ENCODE measurements at places on chromosomes 4 and X.

- DNase-seq, result no peak
These were observed 236.9 kb downstream of the CAMK2D start for GRCh38 chr4:113524505-113525186.

- no peak for DNase-seq
These were observed 233.3 kb downstream of the STPG2 start for GRCh38 chr4:97910005-97910404.

- DNase-seq, result peak; percentile 6
These were observed 28.8 kb upstream of the SOWAHD start for GRCh38 chrX:119729408-119730201.

DNA sequence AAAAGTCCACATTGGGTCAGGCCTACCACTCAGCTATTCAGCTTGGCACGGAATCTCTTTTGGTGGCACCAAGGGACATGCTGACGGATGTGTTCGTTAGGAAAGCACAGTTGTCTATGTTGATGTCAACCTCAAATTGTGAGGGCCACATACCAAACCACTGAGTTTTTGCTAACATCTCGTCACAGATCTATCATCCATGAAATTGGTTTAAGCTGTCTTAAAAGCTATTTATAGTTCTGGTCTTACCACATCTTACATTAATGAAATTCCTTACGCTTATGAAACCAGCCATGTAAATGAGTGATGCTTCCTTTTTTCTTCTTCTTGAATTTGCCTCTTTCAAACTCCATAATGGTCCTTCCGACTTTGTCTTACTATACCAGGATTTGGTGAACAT, 101.5 kb downstream of the MGST2 start:
- no peak for DNase-seq

DNA sequence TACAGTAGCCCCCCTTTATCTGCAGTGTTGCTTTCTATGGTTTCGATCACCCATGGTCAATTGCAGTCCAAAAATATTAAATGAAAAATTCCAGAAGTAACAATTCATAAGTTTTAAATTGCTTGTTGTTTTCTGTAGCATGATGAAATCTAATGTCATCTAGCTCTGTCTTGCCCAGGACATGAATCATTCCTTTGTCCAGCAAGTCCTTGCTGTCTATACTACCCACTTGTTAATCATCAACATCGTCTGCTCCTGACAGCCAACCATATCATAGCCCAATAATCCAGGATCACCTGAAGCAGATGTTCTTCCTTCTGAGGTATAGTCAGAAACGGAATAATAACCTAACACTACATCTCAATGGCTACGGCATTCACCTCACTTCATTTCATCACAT, 79.8 kb downstream of the ADAMTS3 start:
- no peak for DNase-seq

DNA sequence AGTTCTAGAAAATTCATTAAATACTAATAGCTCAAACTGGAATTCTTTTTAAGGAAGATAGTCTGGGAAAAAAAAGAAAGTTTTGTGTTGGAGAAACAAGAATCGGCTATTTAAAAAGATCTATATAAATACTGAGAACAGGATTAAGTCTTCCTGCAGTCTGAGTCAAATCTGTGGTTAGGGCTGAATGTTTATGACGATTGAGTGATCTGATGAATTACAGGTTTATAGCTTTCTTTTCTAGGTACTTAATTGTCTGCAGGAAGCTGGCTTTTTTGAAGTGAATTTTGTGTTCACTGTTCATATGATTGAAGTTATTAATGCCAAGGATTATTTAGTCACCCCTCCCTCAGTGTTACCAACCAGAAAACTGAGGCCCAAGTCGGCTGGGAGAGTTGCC, 42.2 kb downstream of the TLL1 start:
- DNase-seq, result no peak

DNA sequence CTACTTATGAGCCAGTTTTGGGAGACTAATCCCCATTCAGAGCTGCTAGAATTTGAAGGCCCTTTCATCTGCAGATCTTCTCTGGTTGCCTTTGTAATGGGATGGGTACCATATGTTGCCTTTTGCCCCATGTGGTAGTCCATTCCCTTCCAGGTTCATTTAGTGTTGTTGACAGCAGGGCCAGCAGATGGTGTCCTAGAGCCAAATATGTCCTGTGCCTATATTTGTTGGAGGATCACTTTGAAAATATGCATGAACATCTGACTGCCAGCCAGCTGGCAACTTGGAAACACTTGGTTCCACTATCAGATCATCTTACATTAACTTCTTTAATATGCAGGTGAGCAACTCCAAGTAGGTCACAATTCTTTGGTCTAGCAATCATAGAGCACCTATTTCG, 30.4 kb downstream of the CFAP299 start:
- DNase-seq, result no peak

DNA sequence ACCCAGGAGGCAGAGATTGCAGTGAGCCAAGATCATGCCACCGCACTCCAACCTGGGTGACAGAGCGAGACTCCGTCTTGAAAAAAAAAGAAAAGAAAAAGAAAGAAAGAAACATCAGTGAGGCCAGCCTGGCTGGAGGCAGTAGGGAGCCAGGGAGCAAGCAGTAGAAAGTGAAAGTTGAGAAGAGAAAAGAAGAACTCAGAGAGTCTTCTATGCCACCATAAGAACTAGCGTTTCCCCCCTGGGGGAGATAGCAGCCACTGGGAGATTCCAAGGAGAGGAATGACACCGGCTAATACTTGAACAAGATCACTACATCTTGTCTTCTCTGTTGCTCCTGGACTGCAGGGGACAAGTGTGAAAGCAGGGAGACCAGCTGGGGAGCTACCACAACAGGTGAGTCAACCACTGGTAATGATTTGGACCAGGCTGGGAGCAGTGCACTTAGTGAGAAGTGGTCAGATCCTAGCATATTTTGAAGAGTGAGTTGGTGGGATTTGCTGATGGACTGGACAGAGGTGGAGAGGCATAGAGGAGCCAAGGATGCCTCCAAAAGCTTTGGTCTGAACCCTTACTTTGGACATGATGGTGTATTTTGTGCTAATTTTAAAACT, 33.4 kb downstream of the SLC2A9 start:
- DNase-seq, result no peak

GRCh38 chrX:32873786-32874185, 337.6 kb downstream of the DMD start:
- no peak for DNase-seq

- no peak for DNase-seq
These were observed 8.8 kb downstream of the ENAM start for GRCh38 chr4:70637239-70637913.

DNA sequence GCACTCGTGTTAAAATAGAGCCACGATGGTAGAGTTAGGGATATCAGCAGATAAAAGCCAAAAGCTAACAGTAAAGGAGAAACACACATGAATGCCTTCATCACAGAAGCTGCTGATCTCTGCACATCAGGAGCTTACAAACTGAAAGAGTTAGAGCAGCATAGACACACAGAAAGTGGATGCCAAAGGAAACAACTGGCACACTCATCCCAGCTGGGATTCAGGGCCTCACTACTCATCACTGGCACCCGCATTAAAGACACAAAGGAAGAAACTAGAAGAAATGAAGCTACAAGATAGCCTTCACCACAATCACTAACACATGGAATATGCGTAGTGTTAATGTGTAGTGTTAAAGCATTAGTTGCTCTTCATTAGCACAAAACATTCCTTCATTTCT, 156.4 kb upstream of the TBL1X start:
- DNase-seq, result no peak

- DNase-seq, result no peak
These were observed 1.7 kb upstream of the CNOT6L start for GRCh38 chr4:77820649-77821561.

DNA sequence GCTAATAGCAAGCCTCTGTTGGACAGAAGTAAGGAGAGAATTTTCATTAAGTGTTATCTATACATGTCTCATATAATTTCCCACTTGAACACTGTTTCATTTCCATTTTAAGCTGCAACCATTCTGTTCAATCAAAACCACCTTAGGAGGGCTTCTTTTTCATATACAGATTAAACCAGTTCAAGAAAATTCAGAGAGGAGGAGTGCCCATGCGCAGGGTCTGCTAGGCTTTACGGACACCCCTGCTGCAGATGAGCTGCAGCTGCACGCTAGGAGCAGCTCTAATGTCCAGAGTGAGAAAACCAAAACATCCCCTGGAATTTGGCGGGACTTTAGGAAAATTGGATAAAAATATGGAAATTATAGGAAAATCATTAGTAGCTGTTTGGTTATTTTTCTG, 541.0 kb downstream of the SPRY1 start:
- DNase-seq, result no peak

GRCh38 chr4:135098061-135098460, 896.5 kb upstream of the PABPC4L start:
- no peak for DNase-seq

DNA sequence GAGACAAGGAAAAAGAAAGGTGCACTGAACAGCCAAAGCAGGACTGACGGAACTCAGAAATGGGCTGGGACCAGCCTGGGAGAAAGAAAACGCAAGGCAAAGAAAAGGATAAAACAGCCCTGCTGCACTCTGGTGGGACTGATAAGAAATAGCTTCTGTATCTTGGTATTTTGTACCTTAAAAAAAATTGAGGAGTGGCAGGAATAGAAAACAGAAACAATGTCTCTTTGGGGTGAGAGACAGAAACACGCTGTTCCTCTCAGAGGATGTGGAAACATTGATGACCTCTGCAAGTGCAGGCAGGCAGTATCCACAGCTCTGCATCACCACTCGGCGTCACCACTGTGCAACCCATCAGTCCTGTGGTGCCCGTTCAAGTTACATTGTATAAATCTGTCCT, 152.5 kb upstream of the SPRY1 start:
- no peak for DNase-seq

DNA sequence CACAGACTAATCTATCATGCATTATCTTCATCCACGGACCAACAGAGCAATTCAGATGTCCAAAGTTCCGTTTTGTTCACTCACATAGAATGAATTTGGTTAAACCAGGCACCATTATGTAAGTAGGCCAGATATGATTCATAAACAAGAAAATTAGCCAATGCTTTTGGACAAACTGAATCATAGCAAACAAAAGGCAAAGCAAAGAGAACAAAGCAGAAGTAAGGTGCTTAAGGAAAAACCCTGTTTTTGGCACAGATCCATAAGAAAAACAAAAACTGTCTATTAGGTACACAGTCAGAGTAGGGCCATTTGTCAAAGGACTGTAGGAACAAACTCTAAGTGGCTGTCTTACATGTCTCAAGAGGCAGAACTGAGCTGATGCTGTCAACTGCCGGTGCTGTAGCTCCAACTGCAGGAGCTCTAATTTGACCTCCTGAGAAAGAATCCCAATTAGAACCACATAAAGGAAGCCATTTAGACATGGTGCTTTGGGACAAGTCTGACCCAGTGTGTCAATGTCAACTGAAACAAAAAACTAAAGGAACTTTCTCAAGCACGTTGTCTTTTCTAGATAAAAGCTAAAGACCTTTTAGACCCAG, 146.7 kb downstream of the COL25A1 start:
- DNase-seq, result no peak

GRCh38 chr4:145730026-145730425, 50.1 kb downstream of the C4orf51 start:
- no peak for DNase-seq

GRCh38 chrX:68748030-68748429, 80.8 kb upstream of the EFNB1 start:
- DNase-seq, result no peak

- DNase-seq, result no peak
These were observed 237.9 kb upstream of the EDA2R start for GRCh38 chrX:66876776-66877175.

DNA sequence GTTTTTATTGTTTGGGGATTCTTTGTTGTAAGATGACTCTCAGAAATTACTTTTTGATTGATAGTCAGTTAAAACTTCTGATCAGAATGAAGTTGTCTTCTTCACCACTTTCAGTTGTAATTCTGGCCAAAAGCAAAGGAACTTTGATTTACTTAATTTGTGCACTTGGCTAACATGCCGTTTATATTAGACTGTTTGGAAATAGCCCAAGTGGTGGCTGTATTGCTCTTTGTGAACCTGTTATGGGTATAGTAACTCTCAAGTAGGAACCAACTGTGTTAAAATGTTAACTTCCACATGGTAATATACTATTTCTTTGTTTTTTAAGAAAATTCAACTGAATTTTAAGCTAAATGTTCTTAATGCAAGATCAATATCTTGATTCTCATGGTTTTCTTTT, 581.9 kb downstream of the GRID2 start:
- no peak for DNase-seq

GRCh38 chr4:147985376-147985775, 253.5 kb downstream of the ARHGAP10 start:
- DNase-seq, result no peak

DNA sequence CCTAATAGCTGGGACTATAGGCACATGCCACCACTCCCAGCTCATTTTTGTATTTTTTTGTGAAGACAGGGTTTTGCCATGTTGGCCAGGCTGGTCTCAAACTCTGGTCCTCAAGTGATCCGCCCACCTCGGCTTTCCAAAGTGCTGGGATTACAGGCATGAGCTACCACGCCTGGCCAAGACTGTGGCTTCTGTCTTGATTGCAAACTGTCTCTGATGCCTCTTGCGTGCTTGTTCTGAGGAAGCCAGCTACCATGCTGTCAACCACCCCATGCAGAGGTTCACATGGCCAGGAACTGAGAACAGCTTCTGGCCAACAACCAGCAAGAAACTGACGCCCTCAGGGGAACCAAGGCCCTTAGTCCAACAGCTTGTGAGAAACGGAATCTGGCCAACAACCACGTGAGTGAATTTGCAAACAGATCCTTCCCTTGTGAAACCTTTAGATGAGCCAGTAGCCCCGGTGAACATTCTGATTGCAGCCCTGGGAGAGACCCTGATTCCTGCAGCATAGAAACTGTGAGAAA, 71.2 kb downstream of the SUPT20HL2 start:
- no peak for DNase-seq

DNA sequence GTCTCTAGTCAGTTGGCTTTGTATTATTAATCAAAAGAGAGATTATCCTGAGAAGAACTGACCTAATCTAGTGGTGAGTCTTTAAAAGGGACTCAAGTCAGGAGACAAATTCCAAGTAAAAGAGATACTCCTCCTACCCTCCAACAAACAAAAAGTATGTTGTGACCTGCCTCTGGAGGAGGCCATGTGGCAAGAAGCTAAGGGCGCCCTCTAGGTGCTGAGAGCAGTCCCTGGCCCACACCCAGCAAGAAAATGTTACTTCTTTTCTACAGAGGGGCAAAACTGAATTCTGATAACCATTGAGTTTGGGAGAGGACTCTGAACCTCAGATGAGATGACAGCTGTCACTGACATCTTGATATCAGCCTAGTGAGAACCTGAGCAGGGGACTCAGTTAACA, 953.6 kb upstream of the AGA start:
- DNase-seq, result no peak

- no peak for DNase-seq
These were observed 3.5 kb downstream of the GPR34 start for GRCh38 chrX:41692162-41692749.

DNA sequence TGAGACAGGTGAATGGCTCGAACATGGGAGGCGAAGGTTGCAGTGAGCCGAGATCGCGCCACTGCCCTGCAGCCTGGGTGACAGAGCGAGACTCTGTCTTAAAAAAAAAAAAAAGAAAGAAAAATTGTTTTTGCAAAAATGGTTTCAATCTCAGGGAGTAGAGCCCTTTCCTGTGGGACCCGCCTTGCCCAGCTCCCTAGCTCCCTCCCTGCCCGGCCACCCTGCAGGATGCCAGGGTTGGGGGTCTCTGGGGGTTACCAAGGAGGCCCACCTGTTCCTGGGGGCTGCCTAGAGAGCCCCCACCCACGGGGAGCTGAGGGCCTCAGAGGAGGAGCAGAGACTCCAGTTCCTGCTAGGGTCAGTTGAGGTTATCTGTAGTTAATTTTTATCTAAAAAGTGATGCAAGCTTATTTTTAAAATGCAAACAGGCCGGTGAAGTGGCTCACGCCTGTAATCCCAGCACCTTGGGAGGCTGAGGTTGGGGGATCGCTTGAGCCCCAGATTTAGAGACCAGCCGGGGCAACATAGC, 18.7 kb upstream of the PLCXD1 start:
- no peak for DNase-seq
